GM19239 (cell line): ENCODE measurements at places on chromosomes 3 and 15.
A peak's percentile ranks its signal among the peaks of the same experiment; 100 is the strongest.

DNA sequence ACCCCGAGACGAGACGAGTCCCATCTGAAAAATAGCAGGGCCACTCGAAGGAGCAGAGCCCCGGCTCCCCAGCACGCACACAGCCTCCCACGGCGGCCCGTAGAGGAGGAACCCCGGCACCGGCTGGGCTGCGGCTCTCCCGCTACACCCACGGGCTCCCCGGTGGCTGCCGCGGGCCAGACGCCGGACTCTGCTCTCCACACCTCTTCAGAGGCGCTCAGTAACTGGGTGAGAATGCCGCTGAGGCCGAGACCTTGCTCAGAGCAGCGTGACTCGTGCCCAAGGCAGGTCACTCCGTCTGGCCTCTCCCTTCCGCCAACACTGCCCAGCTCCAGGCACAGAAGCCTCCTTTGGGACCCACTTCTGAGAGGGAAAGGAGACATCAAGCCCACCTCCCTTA, 34.4 kb downstream of the TNK2 start:
- DNase-seq, result no peak

- DNase-seq, result no peak
Observed at GRCh38 chr3:53693451-53693850, 152.8 kb downstream of the CHDH start.

GRCh38 chr15:95497634-95498033, 832.9 kb upstream of the NR2F2 start:
- no peak for DNase-seq

DNA sequence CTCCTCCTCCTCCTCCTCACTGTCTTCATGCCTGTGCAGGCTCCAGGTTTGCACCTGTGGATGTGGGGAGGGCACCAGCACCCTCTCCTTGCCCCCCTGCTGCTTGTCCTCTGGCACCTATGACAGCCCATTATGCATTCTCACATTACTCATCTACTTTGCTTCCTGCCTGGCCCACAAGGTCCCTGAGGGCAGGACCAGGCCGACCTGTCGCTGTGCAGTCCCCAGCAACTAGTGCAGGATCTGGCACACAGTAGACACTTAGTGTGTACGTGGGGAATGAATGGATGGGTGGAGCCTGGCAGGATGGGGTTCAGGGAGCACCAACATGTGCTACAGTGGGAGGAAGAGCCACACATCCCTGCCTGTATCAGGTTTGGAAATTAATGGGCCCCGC, 58.3 kb upstream of the TMEM115 start:
- no peak for DNase-seq

DNA sequence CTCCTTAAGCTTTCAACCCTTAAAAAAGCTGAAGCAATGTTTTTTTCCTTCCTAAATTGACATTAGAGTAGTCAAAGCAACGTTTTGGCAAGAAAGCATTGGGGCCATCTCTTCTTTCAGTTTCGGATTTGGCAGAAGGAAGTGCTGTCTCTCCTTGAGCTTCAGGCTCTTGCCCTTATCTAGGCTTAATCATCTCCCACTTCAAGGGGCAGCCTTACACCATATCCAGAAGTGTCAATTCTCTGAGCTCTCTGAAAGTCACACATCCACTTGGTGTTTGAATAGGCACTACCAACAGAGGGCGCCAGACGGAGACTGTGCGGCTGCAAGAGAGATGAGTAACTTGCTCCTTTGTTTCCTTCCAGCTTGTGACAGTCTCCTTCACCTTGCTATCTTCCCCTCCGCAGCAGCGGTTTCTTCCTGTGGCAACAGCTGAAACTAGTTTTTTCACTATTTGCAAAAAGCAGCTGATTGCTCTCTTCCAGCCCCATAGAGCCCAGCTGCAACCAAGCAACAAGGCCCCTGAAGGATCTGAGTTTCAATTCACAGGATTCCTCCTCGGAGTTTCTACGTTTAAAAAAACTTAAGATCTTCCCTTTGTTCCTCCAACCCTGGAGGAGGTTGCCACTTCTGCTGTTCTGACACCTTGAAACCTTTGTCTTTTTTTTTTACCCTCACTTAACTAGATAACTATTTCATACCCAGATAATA, 147.0 kb upstream of the SLCO3A1 start:
- DNase-seq, result peak; percentile 49
